Fibroblast of pulmonary artery (primary cell): ENCODE measurements at places on chromosomes 1 and 21.

DNA sequence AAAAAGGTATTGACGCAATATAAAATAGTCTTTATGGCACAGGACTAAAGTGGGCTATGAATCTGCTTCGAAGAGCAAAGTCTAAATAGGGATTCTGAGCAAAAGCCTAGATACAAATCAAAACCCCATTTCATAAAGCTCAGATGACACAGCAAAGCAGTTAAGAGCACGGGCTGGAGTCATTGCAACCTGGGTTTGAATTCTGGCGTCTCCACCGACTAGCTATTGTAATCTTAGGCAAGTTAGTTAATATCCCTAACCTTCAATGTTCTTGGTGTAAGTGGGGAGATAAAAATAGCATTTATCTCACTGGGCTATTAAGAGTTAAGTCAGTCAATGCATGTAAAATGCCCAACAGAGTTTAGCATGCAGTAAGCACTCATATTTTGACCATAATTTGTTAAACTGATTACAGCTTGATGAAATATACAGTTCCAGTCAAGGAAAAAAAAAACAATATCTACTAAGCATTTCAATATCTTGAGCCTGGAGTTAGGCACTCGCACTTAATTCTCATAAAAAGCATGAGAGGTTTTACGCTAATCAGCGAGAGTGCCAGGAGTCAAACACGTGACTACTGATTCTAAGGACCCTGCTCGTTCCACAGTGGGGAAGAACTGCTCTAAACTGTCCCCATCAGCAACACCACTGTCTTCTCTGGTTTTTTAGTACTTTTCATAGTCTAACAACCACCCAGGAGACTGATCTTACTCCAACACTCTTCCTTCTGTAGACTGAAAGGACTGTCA lies 75.5 kb downstream of the JAK1 start:
- DNase-seq: no peak

GRCh38 chr1:88774151-88774556 lies 90.1 kb downstream of the PKN2 start:
- no peak for DNase-seq

DNA sequence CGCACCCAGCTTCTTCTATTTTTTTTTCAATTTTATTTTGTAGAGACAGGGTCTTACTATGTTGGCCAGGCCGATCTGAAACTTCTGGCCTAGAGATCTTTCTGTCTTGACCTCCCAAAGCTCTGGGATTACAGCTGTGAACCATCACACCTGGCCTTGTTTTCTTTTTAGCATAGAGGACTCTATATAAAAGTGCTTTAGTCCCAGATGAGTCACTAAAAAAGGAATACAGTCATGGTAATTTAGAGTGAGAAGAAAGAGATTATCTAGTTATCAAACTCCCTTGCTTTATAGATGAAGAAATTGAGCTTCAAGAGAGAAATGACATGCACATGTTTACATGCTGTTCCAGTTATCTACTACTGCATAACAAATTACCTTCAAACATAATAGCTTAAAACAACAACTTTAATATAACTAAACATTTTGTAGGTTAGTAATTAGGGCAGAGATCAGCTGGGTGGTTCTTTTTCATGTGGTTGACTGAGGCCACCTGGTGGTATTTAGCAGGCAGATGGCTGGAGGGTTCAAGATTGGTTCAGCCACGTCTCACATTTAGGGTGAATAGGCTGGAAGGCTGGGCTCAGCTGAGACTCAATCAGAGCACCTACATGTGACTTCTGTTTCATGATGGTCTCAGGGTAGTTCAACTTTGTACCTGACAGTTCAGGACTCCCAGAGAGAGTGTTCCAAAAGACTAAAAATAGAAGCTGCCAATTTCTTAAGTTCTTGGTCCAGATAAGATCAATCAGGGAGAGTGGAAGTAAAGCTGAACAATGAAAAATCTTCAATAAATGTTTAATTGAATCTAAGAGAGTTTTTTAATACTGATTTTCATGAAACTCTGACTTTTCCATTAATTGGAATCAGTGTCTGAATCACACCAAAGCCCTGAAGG lies 16.9 kb upstream of the MTF2 start:
- DNase-seq: peak; percentile 64

GRCh38 chr1:211566431-211567025 lies 12.4 kb downstream of the SLC30A1 start:
- no peak for DNase-seq

DNA sequence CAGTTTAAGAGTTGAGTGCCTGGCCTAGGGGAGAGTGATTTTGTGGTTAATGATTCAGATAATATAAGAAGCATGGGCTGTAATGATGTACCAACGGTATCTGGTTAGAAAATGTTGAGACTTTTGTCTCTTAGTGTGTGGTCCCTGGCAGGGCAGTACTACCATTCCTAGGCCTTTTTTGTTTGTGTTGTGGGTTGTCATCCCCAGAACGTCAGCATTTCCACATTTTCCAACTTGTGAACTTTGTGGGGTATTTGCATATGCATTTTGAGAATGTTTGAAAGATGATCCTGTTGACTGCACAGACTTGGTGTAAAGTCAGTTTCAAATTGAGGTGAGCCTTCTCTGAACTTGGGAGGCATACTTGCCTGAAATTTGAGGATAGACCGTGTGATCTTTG lies 11.4 kb downstream of the NEK7 start:
- DNase-seq: peak; percentile 56
